ENCODE measurements at places on chromosomes 6 and 20. TPM values are rescaled to one million over a fixed set of nuclear protein-coding genes. Genes with fewer than 3 reads are reported as not detected.

DNA sequence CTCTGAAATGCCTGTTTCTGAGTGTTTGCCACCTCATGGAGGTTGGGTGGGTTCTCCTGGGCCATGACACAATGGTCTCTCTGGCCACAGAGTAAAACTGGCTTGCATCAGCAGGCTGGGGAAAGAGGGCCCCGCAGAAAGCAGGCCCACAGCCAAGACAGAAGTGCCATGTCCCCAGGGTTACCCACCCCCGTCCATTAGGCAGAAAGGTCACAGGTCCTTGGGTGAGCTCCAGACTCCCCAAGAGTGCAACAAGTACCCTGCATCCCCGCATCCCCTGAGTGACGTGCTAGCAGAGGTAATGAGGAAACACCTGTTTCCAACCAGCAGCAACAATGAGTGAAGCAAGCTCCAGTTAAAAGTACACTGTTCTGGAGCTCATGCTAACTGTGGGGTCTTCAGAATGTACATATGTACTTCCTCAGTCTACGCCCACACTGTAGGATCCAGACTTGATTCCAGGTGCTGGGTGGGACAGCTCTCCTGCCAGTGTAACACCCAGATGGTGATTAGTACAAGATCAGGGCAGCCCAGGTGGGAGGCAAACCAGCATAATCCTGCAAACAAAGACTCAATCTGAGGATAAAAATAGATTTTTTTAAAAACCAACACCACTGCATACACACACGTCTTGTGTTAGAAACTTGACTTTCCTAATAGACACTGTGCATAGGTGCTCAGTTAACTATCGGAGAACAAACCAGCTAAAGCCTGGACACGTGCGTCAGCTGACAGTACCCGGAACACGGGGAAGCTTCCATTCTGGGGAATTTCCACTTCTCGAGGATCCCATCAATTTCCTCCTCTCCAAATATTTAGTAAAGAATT lies 31.5 kb downstream of the RRBP1 start:
- DNase-seq: peak; percentile 38

- no peak for DNase-seq
These were observed 53.5 kb downstream of the RAB44 start for GRCh38 chr6:36751091-36751490.

DNA sequence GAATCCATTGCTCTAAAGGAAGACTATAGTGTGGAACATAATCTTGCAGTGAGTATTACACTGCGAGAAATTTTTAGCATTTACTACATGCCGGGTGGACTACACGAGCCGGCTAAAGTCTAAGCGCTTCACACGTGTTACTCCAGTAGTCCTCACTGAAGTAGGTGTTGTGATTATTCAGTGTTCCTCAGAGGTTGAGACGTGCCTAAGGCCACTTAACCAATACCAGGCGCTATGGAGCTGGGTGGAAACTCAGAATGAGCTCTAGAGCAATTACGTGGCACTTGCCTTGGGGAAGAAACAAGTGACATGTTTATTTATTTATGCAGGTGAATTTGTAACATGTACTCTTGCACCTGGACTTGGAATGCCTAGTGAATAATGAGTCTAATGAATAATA lies 46.4 kb downstream of the SASH1 start:
- DNase-seq: no peak

DNA sequence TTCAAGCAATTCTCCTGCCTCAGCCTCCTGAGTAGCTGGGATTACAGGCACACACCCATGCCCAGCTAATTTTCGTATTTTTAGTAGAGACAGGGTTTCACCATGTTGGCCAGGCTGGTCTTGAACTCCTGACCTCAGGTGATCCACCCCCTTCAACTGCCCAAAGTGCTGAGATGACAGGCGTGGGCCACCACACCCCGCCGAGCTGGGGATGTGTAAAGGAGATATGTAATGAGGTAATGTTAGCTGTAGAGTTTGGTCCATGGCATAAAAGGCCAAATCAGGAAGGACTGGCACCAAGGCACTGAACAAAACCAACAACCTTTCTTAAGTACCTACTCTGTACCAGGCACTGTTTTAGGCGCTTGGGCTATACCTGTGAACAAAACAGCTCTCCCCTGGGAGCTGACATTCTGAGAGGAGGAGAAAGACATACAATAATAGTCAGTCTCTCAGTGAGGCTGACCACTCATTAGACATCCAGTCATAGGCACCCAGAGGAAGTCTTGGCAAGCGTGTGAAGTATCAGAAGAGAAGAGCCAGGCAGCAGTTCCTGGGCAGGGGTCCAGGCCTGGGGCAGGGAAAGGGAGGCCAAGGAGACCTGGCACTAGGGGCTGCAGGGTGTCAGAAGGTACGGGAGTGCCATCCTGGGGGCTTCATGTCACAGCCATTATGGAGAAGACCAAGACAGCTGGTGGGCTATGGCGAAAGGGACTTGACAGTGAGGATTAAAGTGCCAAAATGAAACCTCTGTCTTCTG lies 164.8 kb upstream of the DTNBP1 start:
- no peak for DNase-seq

- DNase-seq: peak; percentile 34
These were observed 43.1 kb upstream of the NAA20 start for GRCh38 chr20:19973961-19974629.

GRCh38 chr20:58449681-58450221 lies 60.7 kb downstream of the VAPB start:
- DNase-seq: no peak

GRCh38 chr20:61510778-61511330 lies 258.8 kb downstream of the CDH4 start:
- DNase-seq: no peak

DNA sequence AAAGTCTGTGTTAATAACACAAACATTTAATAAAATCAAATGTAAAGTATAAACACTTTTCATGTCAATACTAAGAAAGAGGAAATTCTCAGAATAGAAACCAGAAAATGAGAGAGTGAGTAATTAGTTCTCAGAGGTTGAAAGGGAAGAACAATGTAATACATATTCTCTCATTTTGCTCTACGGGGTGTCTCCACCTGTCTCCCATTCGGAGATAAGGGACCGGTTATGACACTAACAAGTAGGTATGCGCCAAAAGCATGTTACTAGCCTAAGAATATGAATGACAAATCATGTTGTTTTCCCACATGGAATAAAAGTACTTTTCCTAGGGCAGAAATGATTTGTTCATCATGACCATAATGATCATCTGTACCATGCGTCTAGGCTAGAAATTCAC lies 35.6 kb upstream of the PRELID3B start:
- no peak for DNase-seq

DNA sequence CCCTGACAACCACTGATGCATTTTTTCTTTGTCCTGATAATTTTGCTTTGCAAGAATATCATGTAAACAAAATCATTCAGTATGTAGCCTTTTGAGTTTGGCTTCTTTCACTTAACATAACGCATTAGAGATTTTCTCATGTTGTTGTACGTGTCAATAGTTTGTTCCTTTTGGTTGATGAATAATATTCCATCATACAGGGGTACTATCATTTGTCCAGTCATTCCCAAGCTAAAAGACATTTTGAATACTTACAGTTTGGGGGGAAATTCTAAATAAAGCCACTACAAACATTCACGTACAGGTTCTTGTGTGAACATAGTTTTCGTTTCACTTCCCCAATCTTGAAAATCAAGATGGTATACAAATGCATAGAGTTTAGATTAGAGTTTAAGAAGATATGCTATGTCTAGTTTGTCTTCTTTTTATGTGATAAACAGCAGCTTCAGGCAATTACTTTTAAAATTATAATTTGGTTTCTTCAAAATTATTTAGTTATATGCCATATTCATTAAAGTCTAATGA lies 5.2 kb downstream of the HAO1 start:
- DNase-seq: no peak

DNA sequence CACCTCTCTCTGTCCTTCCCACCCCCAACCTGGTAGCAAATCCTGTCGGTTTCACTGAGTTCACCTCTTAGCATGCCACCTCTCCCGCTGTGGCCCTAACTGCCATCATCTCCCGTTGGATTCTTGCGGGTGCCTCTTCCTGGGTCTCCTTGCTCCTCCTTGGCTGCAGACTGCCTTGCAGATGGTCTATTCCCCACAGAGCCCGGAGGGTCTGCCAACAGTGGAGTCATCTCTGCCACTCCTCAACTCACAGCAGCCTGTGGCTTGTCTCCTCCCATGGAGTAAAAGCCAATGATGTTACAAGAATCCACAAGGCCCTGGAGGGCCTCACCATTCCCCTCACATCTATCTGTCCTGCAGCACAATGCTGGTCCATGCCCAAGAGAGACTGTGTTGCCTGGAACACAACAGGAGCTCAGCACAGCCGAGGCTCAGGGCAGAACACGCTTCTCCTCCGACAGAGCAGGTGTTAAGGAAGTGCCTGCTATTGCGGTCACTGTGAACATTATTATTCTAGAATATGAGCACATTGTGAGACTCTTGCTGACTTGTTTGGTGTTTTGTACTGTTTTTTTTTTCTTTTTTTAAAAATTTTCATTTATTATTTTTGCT lies 241.8 kb upstream of the SULF2 start:
- no peak for DNase-seq

DNA sequence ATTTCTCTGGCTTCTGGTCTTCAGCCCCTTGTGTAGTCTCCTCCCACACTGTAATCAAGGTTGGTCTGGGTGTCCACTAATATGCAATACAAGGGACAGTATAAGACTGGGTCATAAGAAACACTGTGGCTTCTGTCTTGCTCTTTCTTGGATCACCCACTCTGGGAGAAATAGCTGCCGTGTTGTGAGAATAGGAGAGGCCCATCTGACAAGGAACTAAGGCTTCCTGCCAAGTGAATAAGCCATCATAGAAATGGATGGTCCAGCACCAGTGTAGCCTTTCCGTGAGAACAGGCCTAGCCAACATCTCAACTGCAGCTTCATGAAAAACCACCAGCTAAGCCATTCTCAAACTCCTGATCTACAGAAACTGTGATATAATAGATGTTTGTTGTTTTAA lies 23.3 kb downstream of the BAG2 start:
- DNase-seq: no peak

- no peak for DNase-seq
These were observed 13.2 kb upstream of the ASXL1 start for GRCh38 chr20:32344835-32345506.

GRCh38 chr6:168190646-168191443 lies 111.8 kb upstream of the FRMD1 start:
- no peak for DNase-seq

- DNase-seq: no peak
These were observed 293.6 kb upstream of the PRND start for GRCh38 chr20:4427940-4428586.

DNA sequence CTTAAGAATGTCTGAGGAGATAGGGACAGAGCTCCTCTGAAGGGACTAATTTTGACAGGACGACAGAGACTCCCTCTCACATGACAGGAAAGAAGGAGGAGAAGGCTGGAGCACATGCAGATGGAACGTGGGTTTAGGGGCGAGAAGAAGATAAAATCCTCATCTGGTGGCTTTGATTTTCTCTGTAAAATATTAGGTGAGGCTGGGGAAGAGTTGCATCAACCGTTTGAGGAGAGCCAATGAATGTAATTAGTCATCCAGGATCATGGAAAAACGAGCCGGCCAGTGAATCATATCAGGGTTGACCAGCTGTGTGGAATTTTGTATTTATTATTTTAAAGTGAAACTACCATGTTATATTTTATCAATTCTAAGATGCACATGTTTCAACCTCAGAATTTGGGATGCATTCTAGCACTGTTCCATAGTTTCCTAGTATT lies 46.9 kb upstream of the ADGRF4 start:
- peak; percentile 81 for DNase-seq

- DNase-seq: no peak
These were observed 185.2 kb upstream of the FLRT3 start for GRCh38 chr20:14522595-14522994.

DNA sequence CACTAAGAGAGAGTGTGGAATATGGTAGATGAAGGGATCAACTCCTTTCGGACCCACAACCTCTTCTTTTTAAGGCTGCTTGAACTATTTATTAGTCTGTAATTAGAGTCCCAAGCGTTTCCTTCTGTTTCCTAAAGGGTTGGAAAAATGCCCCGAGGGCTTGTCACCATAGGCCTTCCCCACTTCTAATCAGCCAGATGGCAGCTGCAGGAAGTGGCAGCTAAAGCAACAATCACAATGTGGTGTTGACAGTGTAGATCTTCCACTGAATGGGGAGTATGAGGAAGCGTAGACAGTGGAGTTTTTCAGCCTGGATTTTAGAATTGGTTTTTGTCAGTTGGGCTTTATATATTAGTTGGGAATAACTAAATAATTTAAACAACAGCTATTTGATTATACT lies 40.6 kb downstream of the SLC35D3 start:
- peak; percentile 75 for DNase-seq

- DNase-seq: peak; percentile 48
These were observed 252.9 kb upstream of the KCNG1 start for GRCh38 chr20:51275826-51276225.

- DNase-seq: no peak
These were observed 199.2 kb upstream of the SUPT3H start for GRCh38 chr6:45576648-45577624.

- DNase-seq: no peak
These were observed 20.3 kb downstream of the ASXL1 start for GRCh38 chr20:32378461-32378860.

DNA sequence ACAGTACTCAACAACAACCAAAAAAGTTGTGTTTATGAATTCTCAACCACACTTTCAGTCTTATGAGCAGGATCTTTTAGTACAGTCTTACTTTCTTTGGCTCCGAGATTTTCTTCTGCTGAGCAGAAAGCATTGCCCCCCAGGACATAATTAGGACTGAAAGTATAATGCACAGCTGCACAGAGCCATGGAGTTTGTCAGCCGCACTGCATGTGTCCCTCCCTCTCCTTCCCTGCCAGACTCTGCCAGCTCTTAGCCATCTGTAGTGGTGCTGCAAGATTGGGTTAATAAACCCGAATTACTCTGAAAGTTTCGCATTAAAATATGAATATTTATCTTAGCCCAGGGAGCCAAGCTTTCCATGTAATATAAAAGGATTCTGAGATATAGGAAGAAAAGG lies 179.6 kb upstream of the PTCHD4 start:
- no peak for DNase-seq

GRCh38 chr20:25549172-25549773 lies 36.1 kb downstream of the NINL start:
- DNase-seq: peak; percentile 75

Gene VGLL2
- not detected for total RNA-seq

Gene PRICKLE4
- 5.2 TPM for total RNA-seq

Gene SOX18
- 29.6 TPM for total RNA-seq

Gene BPIFB2
- total RNA-seq: not detected

Gene EDN3
- not detected for total RNA-seq

Gene MRPL14
- 65.4 TPM for total RNA-seq

Gene GJA1
- 363 TPM for total RNA-seq

Gene ZBP1
- total RNA-seq: not detected

Gene SLC17A3
- not detected for total RNA-seq

Gene NMBR
- total RNA-seq: not detected

Gene OR12D3
- not detected for total RNA-seq

Gene SUMO4
- total RNA-seq: 1.2 TPM

Gene UST
- under 0.01 TPM for total RNA-seq

Gene PRND
- under 0.01 TPM for total RNA-seq

Gene FANCE
- total RNA-seq: 8.7 TPM
